ENCODE measurements at places on chromosomes 1 and 21.

GRCh38 chr1:87129606-87130005 is 199.1 kb upstream of the LMO4 start:
- no peak for DNase-seq

GRCh38 chr1:107000902-107001301 is 55.6 kb upstream of the PRMT6 start:
- DNase-seq: no peak

GRCh38 chr1:10613340-10613739 is 138.6 kb downstream of the PEX14 start:
- DNase-seq: peak; percentile 39

- no peak for DNase-seq
Observed at GRCh38 chr21:33971492-33972013, 55.9 kb upstream of the ATP5PO start.

DNA sequence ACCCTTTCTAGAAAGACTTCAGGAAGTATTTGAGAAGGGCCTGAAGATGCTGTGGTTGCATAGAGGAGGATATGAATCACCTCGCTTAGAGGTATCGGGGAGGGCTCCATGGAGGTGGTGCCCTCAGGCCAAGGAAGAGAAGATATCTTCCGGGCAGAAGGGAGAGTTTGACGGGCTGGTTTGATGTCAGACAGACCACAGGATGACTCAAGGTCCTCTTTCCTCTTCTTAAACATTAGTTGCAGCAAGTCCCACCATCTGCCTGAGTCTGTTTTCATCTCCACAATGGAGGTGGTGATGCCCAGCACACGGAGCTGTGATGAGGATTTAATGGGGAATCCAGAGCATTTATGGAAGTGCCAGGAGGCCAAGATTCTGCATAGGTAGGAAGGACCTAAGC is 25.1 kb upstream of the RUNX3 start:
- DNase-seq: peak; percentile 90

- no peak for DNase-seq
Observed at GRCh38 chr1:13892671-13893325, 192.8 kb downstream of the PRDM2 start.

GRCh38 chr1:225343618-225344017 is 84.2 kb downstream of the LBR start:
- no peak for DNase-seq

All from activated naive CD4-positive, alpha-beta T cell treated with anti-CD3 and anti-CD28 coated beads, Interleukin-2, amount 50 U/mL, for 72 hours (primary cell).